Lung microvascular endothelial cell (primary cell): ENCODE measurements at places on chromosomes 11 and 22. TPM values are rescaled to one million over a fixed set of nuclear protein-coding genes. Genes with fewer than 3 reads are reported as not detected.

Gene CCDC88B
- total RNA-seq, result 0.79 and 1.7 TPM in 2 replicates

Gene TRIM3
- 15.3 and 21.6 TPM in 2 replicates for total RNA-seq

Gene PAK1
- under 0.01 and 0.87 TPM in 2 replicates for total RNA-seq

Gene ATG2A
- total RNA-seq, result 7.6 and 12.1 TPM in 2 replicates

Gene BAD
- total RNA-seq, result 54.3 and 65.9 TPM in 2 replicates

Gene NCR3LG1
- 0.20 and 0.87 TPM in 2 replicates for total RNA-seq

Gene P4HA3
- 36.3 and 52.3 TPM in 2 replicates for total RNA-seq

Gene BATF2
- 0.20 and 0.44 TPM in 2 replicates for total RNA-seq

Gene PRDM11
- total RNA-seq, result 4.4 and 7.9 TPM in 2 replicates

Gene SHANK2
- under 0.01 and 0.20 TPM in 2 replicates for total RNA-seq

Gene HTR3A
- total RNA-seq, result not detected in 2 replicates

Gene LRRC74B
- not detected in 2 replicates for total RNA-seq

Gene TMA7B
- total RNA-seq, result not detected in 2 replicates

Gene ARHGAP20
- total RNA-seq, result 0.20 and 0.22 TPM in 2 replicates

Gene RASD2
- not detected in 2 replicates for total RNA-seq

Gene BLID
- total RNA-seq, result 0.22 TPM in 1 of 2 replicates, not detected in the other

Gene ANO9
- total RNA-seq, result 0.44 and 0.99 TPM in 2 replicates

Gene RHOG
- total RNA-seq, result 8.5 and 8.7 TPM in 2 replicates

Gene SPI1
- not detected in 2 replicates for total RNA-seq

Gene ART1
- not detected in 2 replicates for total RNA-seq

Gene GP1BB
- total RNA-seq, result 2.6 and 3.0 TPM in 2 replicates

Gene OR5L1
- not detected in 2 replicates for total RNA-seq

Gene POU2AF2
- total RNA-seq, result not detected in 2 replicates

Gene PNPLA2
- total RNA-seq, result 33.3 and 50.6 TPM in 2 replicates

Gene OSM
- total RNA-seq, result not detected in 2 replicates

Gene TSSK2
- not detected in 2 replicates for total RNA-seq

Gene PGA3
- total RNA-seq, result not detected in 2 replicates

Gene LRRN4CL
- total RNA-seq, result 0.22 and 0.60 TPM in 2 replicates

Gene NEFH
- total RNA-seq, result 0.22 TPM in 1 of 2 replicates, not detected in the other

Gene ZNF70
- total RNA-seq, result 1.3 and 1.8 TPM in 2 replicates

Gene PLEKHB1
- 0.22 and 0.40 TPM in 2 replicates for total RNA-seq

Gene ENTHD1
- not detected in 2 replicates for total RNA-seq

Gene KIAA1671
- total RNA-seq, result 29.6 and 29.9 TPM in 2 replicates

Gene LBHD1
- 1.5 and 1.6 TPM in 2 replicates for total RNA-seq

Gene PARVA
- total RNA-seq, result 17.0 and 24.8 TPM in 2 replicates

Gene APBB1
- 26.6 and 29.2 TPM in 2 replicates for total RNA-seq
